ENCODE measurements at places on chromosomes 3 and 15.

DNA sequence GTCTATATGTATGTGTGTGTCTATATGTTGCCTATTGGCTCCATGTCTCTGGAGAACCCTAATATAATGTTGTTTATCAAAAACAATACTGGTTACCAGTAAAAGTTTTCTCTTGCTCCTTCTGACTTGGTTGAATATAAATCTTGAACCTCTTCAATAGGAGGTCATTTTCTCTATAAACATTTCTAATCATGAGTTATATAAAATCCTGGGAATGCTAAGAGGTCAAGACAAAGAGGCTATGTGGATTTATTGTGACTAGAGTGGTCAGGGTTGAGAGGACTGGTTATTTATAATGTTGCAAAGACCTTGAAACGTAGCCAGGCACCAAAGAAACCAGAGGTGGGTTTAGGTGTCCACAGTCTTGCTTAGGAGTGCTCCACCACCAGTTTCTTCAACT is 1.2 kb upstream of the MINDY4B start:
- no peak for DNase-seq

GRCh38 chr3:20111836-20112235 is 71.6 kb downstream of the KAT2B start:
- no peak for DNase-seq

- no peak for DNase-seq
These were observed 18.2 kb downstream of the CSNK1G1 start for GRCh38 chr15:64337761-64338160.

DNA sequence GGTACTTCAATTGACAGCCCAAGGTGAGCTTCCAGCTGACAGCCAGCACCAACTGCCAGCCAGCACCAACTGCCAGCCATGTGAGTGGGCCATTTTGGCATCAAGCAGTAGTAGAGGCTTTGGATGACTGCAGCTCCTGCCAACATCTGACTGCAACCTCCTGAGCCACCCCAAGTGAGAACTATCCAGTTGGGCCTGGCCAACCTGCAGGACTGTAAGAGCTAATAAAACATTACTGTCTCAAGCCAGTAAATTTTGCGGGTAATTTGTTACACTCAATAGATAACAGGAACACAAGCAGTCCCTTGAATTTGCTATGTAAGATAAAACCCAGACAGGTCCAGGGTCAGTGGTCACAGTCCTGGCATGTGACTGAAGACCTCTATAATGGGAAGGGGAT is 29.7 kb downstream of the EPHB1 start:
- DNase-seq, result no peak

GRCh38 chr3:57627976-57628375 is 30.8 kb upstream of the ARF4 start:
- DNase-seq, result no peak

- DNase-seq, result no peak
These were observed 51.8 kb downstream of the ADCY5 start for GRCh38 chr3:123397050-123397590.

DNA sequence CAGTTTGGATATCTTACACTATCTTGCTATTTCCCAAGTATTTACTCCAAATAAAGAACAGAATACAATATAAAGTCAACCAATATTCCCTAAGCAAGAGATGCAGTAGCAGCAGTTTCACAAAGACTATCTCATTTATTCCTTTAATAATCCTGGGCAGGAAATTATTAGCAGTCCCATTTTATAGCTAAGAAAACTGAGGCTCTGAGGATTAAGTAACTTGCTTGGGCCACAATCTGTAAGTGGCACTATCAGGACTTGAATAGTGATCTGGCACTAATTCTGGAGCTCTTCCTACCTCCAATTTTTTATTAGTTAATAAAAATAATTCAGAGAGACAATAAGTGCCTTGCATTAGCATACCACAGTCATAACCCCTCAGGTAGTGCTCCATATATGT is 611.7 kb downstream of the MCTP2 start:
- DNase-seq, result no peak

DNA sequence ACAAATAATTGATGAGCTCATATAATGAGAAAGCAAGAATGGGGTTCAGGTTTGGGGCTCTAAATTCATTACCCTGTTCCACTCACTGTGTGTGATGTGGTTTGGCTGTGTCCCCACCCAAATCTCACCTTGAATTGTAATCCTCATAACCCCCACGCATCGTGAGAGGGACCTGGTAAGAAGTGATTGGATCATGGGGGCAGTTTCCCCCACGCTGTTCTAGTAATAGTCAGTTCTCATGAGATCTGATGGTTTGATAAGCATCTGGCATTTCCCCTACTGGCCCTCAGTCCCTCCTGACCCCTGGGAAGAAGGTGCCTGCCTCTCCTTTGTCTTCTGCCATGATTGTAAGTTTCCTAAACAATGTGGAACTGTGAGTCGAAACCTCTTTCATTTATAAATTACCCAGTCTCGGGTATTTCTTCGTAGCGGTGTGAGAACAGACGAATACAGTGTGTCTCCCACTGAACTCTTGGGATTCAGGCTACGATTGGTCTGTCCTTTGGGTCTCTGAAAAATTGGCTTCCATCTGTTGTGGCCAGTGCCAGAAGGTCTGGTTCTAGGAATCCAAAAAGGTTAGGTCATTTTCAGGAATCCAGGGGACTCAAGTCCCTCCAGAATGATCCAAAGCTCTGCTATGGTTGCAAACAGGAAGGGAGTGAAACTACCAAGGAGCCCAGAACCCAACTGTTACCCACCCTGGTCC is 87.7 kb downstream of the XXYLT1 start:
- no peak for DNase-seq

DNA sequence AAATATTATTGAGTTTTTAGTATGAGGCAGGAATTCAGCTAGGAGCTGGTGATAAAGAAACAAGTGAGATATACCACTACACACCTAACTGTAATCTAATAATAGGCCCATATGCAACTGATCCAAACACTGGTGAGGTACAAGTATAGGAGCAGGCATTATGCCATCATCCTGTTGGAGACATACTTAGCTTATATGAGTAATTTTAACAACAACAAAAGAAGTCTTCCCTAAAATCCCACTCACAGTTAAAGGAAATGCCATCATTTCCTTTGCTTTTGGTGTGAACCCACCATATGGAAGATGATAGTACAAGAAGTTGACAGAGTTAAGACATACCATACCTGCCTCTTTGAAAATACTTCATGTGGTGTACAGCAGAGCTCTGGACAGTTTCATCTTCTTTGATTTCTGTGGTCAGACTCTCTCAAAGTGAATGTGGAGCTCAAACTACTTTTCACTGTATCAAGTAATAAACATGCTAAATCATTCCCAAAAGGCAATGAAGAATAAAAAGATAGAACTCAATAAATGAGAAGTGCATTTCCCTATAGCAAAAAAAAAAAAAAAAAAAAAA is 85.5 kb downstream of the CD200R1L start:
- DNase-seq, result no peak

- peak; percentile 76 for DNase-seq
These were observed at the start of gene DIS3L for GRCh38 chr15:66293419-66294156. TSS of gene DIS3L (plus strand) at chr15:66293568. CDS start at chr15:66293597, 29 bp downstream.

DNA sequence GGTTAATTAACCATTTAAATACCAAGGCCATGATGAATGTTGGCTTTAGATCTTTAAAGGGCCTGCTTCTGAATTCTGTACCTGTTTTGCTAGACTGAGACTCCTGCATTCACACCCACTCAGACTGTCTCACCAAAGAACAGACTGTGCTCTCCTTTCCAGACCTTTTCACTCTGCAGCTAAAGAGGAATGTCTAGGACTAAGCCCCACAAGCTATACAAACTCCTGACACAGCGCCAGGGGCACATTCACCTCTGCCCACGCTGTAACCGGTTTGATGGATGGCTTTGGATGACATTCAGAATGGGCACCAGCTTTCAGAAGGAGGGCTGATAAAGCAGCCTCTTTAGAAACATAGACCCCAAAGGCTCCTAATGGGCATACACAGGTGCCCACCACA is 200.1 kb downstream of the KCNMB2 start:
- no peak for DNase-seq

- no peak for DNase-seq
These were observed 184.1 kb downstream of the LPP start for GRCh38 chr3:188338086-188338485.

DNA sequence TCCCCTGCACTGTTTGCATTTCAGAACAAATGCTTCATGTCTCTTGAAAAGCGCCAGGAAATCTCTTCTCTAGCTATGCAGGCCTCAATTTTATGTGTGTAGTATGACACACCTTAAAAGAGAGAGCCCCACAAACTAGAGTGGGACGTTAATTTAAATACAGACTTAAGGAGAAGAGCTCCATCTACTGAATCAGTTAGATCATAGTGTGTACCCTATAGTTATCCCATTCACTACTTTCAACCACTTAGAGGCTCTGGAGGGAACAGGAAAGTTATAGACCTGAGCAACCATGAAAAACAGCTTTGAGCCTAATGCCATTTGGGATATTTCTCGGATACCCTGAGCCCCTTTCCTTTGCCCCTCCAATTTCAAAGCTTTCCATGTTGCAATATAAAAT is 153.7 kb downstream of the TIGIT start:
- DNase-seq, result no peak

DNA sequence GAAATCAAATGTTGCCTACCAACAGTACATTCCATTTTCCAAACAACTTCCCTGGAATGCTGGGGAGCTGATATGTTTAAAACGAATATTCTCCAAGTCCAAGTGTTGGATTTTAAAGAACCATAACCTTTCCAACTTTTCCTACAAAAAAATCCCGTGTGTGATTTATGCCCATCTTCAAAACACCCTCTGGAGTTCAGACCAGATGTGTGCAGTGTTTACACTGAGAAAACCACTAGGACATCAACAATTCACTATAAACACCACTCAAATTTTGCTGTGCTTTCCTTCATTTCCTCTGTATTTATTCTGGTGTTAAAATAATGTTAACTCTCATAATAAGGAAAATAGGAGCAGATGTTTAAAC is 2.4 kb downstream of the VGLL4 start:
- no peak for DNase-seq

DNA sequence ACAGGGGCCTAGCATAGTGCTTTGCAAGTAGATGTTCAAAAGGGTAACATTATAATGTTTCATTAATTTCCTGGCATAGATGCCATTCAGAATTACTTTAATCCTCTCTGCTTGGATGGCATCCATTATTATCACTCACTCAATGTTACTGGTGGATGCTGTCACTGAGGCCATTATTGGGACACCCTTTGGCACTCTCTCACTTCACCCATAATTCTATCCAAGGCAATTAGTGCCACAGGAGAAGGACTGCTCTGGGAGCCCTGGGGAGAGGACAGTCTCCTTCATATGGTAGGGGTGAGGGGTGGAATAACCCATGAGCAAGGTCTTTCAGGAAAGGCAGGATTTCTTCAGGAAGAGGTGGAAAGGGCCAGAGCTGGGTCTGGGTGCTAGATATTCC is 28.7 kb upstream of the SLC28A1 start:
- no peak for DNase-seq

DNA sequence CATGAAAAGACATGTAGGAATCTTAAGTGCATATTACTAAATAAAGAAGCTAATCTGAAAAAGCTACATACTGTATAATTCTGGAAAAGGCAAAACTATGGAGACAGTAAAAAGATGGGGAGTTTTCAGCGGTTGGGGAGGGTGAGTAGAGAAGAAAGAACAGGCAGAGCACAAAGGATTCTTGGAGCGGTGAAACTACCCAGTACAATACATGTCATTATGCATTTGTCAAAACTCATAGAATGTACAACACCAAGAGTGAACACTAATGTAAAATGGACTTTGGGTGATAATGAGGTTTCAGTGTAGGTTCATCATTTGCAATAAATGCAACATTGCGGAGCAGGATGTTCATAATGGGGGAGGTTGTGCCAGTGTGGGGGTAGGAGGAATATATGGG is 45.5 kb upstream of the CMSS1 start:
- no peak for DNase-seq

- DNase-seq, result no peak
These were observed 19.8 kb upstream of the MTHFS start for GRCh38 chr15:79916502-79917132.

DNA sequence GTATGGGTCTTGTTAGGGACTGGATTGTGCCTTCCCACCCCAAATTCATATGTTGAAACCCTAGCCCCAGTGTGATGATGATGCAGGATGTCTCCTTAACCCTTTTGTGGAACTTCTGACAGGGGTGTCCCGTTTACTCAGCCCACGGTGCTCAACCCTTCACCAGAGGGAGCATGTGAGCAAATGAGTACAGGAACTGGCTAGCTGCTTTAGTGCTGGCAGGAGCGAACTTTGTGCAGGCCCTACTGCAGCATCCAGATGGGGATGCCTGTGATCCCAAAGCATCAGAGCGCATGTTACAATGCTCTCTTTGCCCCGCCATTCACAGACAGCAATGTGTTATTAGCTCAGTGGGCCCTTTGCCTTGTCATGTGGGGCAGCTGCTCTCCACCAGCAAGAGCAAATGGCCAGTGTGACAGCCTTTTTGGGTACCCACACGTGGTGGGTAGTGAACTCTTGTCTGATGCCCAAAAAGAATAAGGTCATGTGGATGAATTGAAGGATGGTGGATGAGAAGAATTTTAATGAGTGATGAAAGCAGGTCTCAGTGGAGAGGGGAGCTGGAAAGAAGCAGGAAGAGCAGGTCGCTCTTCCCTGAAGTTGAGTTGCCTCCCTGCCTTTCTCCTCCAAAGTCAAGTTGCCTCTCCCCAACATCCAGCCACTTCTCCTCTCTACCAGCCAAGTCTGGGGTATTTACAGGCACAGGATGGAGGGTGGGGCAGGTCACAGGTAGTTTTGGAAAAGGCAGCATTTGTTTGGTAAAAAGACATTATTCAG is 63.3 kb upstream of the STRIT1 start:
- DNase-seq, result no peak

GRCh38 chr3:128402319-128402718 is 64.4 kb downstream of the DNAJB8 start:
- no peak for DNase-seq

DNA sequence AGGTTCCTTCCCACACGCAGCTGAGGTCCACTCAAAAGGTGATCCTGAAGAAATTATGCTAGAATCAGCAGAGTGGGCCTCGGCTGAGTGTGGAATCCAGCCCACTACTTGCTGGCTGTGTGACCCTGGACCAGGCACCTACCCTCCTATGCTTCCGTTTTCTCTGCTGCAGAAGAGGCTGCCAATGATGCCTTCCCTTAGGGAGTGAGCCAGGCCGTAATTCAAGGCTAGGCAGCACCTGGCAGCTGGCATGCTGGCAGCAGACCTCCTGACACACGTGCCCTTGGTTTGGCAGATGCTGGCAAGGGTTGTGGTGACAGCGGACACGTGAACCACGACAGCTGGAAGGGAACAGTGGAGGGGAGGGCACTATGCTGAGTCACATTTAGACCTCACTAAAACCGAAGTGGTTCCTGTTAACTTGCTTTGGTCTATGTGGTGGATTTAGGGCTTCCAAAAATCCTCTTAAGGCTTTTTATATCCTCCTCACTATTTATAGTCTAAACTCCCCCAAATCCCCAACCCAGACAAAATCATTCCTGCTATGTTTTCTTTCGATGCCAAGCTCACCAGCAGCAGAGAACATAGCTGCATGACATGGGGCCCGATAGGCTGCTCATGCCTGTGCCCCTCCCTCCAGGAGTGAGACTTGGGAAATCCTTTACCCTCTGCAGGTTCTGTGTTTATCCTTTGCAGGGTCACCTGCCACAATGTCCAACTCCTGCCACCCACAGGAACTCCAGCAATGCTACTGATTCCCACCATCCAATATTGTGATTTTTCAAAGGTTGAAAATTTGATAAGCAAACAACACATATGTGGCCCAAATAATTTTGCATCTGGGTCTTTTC is 10.6 kb upstream of the PCSK6 start:
- no peak for DNase-seq
